ENCODE measurements at places on chromosomes 2 and 18. TPM values are rescaled to one million over a fixed set of nuclear protein-coding genes. Genes with fewer than 3 reads are reported as not detected.

Gene TLX2
- not detected for total RNA-seq

Gene DSC2
- under 0.01 TPM for total RNA-seq

Gene FLACC1
- total RNA-seq = 1.4 TPM

Gene CPO
- 0.12 TPM for total RNA-seq

Gene CNDP1
- total RNA-seq = not detected

Measured in uterine smooth muscle cell (primary cell).